ENCODE measurements at places on chromosomes 3 and 15.

DNA sequence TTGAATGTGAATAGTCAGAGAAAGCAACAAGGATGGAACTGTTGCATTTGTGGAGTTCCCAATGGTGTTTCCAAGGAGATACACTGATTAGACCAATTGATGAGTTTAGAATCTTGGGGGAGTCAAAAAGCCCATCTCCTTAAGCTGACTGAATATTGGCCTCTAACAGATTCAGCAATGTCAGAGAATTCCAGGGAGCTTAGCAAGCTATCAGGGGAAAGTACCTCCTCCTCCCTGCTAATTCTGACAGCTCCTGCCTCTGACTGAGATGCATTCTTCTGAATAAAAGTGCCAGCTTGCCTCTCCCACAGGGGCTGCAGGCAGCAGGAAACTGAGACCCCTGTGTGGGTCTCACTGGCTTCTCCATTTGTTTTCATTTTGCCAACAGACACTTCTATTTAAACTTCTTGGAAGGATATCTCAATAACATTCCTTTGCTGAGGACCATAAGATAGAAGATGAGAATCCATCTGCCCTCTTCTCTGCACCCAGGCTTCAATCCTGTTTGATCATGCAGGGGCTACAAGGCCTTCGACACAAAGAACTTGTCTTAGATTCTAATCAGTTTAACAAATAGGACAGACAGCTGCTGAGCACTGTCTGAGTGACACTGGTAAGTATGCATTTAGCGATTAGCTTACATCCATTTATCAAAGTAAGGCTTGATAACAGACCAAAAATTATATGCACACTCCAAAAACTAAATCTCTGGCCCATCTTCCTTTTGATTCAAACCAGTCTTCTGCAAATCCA is 1080.8 kb downstream of the TUSC7 start:
- peak; percentile 56 for DNase-seq

GRCh38 chr3:102810937-102811336 is 376.1 kb downstream of the ZPLD1 start:
- no peak for DNase-seq

- DNase-seq = peak; percentile 4
These were observed 13.5 kb downstream of the MCCC1 start for GRCh38 chr3:183085634-183086390.

DNA sequence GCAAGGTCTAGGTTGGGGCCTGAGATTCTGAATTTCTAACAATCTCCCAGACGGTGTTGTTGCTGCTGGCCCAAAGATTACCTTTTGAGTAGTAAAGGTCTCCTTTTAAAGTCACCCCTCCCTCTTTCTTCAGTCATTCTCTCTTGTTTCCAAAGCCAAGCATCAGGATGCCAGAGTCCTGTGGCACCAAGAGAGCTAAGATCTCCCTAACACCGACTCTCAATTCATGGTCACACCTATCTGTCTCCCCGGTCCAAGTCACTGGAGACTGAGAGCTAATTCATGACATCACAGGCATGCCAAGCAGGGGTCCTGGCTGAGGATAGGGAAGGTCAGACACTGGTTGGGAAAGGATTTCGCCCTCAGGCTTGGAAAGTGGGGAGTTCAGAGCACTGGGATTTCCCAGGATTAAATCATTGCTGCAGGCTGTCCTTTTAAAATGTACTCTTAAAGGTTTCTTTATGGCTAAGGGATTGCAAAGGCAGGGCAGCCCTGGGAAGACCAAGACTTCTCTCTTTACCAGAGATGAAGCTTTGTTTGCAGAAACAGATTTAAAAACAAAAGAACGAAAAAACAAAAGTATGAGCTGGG is 7.3 kb downstream of the SHOX2 start:
- peak; percentile 38 for DNase-seq

DNA sequence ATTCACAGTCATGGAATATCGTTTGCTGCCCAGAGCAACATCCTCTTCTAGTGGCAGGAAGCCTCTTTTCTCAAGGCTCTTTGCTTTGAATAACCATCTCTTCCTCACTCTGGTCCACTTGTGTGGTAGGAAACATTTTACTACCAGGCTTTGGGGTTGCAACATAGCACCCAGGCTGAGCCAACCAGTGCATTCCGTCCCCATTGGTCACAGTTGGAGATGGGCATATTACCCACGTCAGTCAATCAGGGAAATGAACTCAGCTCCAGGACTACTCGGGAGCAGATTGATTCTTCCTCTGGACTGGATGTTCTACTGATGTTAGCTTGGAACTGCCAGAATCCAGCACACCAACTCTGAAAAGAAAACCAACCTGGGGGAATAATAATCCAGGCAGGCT is 4.2 kb upstream of the PEX5L start:
- no peak for DNase-seq

GRCh38 chr3:126360046-126360713 is 3.0 kb upstream of the KLF15 start:
- no peak for DNase-seq

All from retina (tissue), 1 donor.